Daoy (cell line): ENCODE measurements at places on chromosomes 11 and 22.

DNA sequence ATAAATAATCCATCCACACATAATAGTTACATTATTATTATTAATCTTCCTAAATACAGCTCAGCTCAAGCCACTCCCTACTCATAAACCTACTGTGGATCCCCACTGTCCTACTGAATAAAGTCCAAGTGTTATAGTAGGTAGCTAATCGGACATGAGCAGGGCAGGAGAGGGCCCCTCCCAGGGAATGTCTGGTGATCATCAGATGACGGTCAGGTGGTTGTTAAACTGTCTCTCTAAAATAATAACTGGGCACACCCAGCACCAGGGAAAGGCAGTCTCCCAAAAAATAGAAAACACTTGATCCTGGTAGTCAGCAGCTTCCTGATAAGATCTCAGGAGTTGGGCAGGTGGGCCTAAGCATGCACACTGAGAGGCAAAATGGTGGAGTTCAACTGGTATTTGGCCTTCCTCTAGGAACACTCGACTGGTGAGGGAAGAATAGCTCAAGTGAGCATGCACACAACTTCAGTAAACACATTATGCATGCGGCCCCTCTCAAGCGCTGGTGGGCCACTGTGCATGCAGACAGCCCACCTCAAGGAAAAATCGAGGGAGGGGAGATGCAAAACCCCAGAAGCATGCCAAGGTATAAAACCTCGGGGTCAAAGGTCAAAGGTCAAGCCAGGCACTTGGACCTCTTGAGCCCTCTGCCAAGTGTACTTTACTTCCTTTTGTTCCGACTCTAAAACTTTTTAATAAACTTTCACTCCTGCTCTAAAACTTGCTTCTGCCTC lies 65.0 kb downstream of the LRRC32 start:
- DNase-seq = no peak

- DNase-seq = no peak
These were observed 1038.1 kb downstream of the LRRC4C start for GRCh38 chr11:40421208-40421981.

DNA sequence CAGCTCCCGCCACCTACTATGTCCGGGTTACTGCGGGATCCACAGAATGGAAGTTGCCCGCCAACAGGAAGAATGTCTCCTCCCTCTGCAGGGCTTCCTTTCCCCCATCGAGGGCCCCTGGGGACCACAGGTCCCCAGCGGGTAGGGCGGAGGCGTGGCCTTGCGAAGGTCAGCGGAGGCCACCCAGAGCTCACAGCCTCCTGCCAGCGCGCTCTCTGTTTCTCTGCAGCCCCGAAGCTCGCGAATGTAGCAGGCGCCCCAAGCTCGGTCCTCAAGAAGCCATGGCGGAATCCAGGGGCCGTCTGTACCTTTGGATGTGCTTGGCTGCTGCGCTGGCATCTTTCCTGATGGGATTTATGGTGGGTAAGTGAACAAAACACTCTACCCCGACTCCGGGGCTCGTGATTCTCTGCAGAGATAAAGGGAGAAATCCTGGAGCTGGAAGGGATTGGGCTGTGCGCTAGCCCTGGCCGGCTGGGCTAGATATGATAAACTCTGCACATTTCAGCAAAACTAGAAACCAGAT lies at the start of gene NAALAD2:
TSS of gene NAALAD2 (plus strand) at position 186 of the 526 bp plus-strand sequence. CDS start at position 282, 96 bp downstream.
- peak; percentile 59 for DNase-seq

GRCh38 chr11:8335186-8335585 lies 71.5 kb upstream of the LMO1 start:
- no peak for DNase-seq

DNA sequence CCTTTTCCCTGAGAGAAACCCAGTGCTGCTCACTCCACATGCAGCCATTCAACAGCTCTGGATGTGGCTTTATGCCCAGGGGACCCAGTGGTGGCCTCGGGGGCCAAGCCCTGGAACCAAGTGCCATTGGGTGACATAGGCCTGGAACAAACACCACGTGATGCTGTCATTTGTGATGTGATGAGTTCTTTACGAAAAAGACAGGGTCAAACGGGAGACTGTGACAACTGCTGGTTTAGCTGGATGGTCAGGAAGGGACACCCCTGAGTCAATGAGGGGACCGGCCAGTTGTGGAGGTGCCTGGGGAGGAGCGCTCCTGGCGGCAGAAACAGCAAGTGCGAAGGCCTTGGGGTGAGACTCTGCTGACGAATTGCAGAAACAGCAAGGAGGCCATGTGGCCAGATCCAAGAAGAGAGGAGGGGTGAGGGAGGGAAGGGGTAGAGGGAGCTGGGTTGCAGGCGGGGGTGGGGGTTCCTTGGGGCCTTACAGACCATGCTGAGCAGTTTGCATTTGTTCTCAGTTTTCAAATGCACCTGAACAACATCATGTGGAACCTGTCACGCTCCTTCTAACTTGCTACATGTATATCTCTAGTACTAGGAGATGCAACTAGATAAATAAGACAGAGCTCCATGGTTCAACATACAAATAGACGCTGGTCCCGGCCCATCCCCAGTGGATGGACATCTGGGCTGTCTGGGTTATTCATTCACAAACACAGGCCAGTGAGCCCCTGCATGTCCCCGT lies 56.1 kb downstream of the IGLL5 start:
- no peak for DNase-seq

DNA sequence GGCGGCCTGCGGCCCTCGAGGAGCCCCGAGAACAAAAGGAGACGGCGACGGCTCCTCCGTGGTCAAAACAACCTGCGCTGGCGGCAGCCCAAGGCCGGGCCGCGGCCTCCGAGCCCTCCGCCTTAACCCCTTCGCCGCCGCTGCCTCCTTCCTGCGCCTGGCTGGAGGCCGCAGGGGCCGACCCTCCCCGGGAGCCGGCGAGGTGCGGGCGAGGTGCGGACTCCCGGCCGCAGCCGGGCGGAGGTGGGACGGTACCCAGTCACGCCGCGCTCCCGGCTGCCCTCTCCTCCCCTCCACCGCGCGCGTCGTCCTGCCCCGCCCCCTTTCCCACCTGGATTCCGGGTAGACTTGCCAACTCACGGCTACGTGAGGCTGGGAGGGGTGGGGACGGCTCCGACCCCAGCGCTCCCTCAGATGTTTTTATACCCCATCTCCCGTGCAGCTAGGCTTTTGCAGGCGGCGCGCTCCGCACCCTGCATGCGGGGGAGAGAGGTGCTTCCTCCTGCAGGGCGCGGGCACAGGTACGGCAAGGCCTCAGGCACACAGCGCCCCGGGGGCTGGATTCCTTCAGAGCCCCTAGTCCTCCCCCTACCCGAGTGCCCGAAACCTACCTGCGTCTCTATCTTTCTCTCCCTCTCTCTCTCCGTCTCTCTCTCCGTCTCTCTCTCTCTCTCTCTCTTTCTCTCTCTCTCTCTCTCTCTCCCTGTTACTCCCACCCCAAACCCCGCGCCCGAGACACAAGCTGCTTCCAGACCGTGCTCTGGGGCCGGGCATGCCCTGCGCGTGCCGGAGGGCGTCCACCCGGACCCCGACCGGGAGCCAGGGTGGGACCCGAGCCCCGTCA lies 2.0 kb downstream of the PDGFB start:
- DNase-seq = no peak

- no peak for DNase-seq
These were observed 2.9 kb downstream of the PIK3IP1 start for GRCh38 chr22:31289344-31289743.

DNA sequence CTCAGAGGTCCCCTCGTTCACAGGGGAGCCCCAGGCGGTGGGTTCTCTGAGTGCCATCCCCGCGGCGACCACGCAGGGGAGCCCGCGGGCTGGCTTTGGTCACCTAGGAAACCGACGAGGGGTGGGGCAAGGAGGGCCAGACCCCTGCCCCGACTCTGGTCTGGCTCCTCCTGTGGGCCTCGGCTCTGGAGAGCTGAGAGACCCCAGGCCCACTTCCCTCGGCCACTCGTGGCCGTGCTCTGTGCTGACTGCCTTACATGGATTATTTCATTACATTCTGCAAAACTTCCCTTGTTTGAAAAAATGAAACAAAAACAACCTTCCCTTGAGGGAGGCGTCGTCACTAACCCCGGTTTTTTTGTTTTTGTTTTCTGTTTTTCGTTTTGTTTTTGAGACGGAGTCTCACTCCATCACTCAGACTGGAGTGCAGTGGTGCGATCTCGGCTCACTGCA lies 15.1 kb upstream of the CYTH4 start:
- DNase-seq = peak; percentile 57

DNA sequence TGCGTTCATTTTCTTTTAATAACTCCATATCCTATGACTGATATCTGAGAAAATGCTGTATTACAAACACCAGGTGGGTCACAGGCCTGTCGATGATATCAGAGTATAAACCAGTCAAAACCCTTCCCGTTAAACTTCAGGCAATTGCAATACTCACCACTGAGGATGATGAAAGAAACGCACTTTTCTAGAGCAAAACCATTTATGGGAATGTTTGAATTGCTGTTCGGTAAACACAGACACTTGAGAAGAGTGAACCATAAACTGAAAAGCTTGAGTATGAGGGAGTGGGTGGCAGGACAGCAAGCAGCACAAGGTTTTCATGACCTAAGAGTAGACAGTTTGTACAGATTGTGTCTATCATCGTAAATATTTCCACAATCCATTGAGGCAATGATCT lies 139.8 kb upstream of the CEP126 start:
- DNase-seq = no peak

- DNase-seq = no peak
These were observed 223.9 kb upstream of the ZBED5 start for GRCh38 chr11:11081776-11082175.

DNA sequence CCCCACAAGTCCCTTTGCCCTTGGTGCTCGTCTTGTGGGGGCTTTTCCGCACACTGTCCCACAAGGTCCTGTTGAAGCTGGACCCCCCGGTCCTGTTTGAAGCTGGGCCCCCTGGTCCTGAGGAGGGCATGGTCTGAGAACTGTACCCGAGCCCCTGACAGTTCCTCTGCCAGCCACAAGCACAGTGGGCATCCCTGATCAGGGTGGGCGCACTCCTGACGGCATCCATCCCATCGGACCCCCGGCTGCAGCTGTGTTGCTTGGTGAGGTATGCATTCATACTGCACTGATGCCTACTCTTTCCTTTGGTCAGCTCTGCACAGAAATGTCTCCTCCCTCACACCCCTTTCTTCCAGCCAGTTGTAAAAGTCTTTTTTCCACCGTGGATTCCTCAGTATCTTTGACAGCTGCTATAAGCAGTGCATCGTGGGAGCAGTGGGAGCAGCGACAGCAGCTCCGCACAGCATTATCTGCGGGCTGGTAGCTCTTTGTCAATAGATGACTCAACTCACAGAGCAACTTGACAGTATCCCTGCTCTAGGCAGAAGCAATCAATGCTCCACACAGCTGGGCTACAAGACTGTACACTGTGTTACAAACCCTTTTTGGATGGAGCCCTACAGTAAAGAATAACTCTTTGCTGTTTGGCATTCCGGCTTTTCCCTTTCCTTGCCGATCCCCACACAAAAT lies 1030.8 kb upstream of the CCDC90B start:
- DNase-seq = no peak

DNA sequence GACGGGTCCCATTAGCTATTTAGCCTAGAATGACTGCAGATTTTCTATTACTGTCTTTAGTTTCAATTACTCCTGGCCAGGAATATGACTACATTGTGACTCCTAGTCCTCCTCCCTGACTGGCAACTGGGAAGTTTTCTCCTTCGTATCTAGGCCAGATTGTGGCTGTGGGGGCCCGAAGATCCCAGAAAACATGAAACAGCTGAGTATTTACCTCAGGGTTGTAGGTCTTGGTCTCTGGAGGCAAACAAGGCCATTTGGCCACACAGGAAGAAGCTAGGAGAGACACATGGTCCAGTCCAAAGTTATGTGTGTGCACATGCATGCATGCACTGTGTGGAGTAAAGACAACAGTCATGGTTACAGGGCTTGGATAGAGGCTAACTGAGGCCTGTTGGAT lies 10.2 kb upstream of the GDPD4 start:
- no peak for DNase-seq

- DNase-seq = no peak
These were observed 5.3 kb upstream of the PRDM11 start for GRCh38 chr11:45141171-45141570.

- peak; percentile 52 for DNase-seq
These were observed 534.4 kb downstream of the MN1 start for GRCh38 chr22:27267145-27267544.
